ENCODE measurements at places on chromosomes 16 and 17.

DNA sequence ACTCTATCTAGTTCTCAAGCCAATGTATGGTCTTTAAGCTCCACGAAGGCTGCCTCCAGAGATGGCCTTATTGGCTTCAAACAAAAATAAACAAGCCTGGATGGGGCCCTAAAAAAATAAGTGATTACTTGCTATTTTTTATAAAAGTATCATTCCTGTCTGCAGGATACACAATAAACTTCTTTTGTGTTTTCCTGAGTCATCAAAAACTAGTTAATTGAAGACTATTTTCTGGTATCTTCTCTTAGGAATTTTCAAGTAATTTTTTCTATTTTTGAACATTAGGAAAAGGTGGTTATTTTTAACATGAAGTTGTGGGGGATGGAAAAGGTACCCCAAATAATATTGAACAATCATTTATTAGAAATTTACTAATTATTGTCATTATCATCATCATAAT, 213.1 kb upstream of the DYNLRB2 start:
- DNase-seq = no peak

DNA sequence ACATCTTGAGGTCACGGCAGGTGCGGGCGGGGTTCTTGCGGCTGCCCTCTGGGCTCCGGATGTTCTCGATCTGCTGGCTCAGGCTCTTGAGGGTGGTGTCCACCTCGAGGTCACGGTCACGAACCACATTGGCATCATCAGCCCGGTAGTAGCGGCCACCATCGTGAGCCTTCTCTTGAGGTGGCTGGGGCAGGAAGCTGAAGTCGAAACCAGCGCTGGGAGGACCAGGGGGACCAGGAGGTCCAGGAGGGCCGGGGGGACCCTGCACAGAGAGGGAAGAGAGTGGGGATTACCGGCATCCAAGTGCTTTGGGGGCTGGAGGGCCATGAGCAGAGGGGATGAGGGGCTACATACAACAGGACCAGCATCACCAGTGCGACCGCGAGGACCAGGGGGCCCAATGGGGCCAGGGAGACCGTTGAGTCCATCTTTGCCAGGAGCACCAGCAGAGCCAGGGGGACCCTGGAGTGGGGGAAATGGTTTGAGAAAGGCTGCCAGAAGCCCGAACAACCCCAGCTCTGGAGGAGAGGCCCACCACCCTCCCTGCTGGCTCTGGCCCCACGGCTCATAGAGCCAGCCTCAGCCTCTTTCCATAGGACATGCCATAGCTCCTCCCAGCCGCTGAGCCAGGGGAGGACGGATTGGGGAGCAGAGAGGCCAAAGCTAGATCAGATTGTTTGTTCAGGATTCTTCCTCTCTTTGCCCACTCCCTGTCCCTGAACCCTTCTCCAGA, 14.6 kb downstream of the COL1A1 start:
- DNase-seq = no peak

GRCh38 chr16:65739518-65739917, 617.7 kb upstream of the CDH11 start:
- no peak for DNase-seq

DNA sequence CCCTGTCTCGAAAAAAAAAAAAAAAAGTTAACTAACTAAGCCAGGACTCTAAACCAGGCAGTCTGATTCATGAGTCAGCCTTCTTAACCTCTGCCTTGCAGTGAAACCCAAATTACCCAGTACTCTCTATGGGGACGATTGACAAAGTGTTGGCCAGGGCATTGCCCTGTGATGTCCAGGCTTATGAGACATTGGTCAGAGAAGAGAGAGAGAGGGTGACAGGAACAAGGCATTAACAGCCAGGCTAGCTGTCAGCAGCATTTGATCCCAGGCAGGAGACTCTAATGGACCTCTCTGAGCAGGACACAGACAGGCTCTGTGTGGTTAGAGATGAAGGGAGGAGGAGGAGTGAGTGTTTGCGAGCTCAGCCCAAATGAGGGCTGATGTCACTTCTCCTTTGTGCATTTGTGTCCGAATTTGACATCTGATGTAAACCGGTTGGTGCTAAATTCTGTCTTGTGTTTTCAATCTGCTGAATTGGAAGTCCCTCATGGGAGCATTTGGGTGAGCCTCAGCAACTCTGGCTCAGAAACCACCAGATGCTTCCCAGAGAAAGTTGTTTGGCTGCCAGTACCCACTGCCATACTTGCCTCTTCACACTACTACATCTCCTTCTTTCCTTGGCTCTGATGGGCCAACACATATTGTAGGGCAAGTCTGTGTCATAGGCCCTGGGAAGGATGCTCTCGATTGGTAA, 4.3 kb upstream of the MYL4 start:
- no peak for DNase-seq

- DNase-seq = no peak
Measured at GRCh38 chr17:67558740-67559380, 158.9 kb upstream of the NOL11 start.

- DNase-seq = no peak
Measured at GRCh38 chr17:30597776-30598288, 120.6 kb downstream of the GOSR1 start.

GRCh38 chr17:51166987-51167931, 1.0 kb downstream of the NME2 start:
- peak; percentile 18 for DNase-seq

DNA sequence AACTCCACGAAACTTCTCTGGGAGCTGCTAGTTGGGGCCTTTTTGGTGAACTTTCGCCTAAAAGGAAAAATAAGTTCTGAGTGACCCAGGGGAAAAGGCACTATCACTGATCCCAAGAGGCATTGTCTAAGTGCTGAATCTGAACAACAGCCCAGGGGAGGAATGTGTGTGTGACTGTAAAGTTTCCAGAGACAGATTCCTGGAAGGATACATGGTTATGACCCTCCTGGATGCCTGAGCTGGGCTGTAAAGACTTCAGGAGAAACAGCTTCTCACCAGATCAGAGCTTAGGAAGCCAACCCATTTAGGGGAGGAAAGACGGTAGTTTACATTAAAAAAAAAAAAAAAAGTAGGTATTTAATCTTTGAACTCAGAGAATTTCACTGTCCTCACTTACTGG, 20.2 kb downstream of the HIGD1B start:
- DNase-seq = no peak

DNA sequence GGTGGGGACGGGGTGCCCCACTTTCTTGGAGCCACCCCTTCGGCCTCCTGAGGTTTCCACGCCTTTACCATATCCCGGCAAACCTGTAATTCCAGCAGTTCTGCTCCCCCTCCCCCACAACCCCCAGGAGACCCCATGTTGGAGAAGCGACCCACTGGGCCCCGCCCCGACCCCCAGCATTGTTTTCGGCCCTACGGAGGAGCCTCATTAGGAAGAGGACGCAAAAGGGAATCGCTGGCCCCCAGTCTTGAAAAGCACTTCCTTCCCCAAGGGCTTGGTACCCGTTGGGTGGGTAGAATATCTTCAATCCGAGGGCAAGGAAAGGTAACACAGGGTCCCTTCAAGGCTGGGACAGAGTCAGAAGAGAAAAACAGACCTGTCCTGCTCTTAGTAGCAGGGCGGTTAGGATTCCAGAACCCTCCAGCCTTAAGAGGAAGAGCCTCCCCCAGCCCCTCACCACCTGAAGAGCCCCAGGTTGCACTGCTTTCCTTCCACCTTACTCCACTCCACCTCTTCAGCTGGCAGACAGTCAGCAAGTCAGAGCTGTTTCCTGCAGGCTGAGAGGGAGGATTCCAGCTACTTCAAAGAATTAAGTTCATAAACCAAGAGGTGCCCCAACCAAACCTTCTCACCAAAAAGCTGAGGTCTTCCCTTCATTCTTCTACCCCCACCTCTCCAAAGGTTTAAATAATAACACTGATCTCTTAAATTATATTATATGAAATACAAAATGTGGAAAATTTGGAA, 803 bp upstream of the TLCD2 start:
- no peak for DNase-seq

- no peak for DNase-seq
Measured at GRCh38 chr16:26765087-26765486, 301.6 kb upstream of the C16orf82 start.

DNA sequence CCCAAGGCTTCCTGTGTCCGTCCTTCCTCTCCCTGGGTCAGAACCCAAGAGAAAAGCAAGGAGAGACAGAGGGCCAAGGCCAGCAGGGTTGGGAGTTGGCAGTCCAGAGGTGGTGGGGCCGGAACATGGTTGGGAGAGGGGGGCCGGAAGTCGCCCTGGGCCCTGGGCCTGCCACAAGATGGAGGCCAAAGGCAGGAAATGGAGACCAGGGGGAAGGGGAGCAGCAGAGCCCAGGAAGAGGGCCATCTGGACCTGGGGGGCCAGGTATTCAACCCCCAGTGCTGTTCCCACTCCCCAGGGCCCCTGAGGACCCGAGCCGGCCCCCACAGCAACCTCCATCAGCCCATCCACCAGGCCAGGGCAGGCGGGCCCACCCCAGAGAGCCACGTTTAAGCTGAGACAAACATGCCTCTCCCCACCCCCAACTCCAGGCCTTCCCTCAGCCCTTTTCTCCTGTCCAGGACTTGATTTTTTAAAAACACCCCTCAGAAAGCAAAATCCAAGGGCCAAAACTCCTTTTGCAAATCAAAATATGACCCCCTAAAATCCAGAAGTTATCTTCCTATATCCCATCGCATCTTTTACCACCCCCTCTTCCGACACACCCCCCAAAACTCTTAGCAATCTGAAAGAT, 4.4 kb upstream of the BCL6B start:
- DNase-seq = no peak

DNA sequence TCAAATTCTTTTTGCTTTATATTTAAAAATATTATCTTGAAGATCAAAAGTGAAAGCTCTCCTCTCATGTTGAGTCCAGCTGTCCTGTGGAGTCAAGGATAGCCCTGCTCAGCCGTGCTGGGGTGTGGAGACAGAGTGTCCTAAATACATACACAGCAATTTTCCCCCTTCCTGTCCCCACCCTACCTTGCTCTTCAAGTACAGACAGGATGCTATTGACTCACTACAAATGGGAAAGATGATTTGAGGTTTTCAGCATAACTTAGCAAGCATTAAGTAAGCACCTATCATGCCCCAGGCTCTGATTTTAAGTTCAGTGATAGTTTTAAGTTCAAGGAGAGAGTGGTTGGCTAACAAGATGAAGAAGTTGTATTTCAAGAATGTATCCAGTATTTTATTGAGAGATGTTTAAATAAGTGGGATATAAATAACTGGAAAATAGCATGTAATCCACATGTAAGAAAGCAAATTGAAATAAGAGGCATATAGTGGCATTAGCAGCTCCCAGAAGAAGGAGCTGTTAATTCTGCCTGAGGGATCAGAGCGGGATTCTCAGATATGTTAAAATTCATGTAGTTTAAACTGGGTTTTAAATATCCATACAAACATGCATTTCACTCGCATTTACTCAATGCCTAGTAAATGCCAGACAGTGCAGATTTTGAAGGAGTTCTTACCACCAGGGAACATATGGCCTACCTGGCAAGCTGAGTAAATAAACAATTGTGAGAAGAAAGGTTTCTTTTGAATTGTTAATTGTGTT, 183.5 kb upstream of the ANKFN1 start:
- no peak for DNase-seq

DNA sequence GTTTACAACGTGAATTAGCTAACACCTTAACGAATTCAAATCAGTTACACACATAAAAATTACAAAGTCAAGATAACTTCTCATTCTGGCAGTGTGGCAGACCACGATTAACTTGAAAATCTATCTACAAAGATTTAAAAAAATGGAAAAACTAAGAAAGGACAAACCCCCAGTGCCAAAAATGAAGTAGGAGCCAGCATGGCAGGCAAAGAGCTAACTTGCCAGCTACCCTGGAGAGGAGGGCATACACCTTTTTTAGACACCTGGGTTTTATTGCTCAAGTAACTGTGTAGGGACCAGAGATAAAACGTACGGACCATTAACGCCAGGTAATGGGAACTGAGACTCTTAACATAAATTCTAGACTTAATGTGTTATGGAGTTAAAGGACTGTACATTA, 2.5 kb downstream of the TAF15 start:
- no peak for DNase-seq

DNA sequence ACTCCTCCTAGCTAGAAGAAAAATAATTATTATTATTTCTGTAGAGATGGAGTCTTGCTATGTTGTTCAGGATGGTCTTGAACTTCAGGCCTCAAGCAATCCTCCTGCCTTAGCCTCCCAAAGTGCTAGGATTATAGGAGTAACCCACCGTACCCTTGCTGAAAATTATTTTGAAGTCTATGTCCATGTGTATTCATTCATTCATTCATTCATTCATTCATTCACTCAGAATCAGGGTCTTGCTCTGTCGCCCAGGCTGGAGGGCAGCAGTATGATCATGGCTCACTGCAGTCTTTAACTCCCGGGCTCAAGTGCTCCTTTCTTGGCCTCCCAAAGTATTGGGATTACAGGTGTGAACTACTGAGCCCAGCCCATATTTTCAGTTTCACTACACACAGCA, 4.1 kb downstream of the SLC7A6OS start:
- DNase-seq = no peak

GRCh38 chr16:8967132-8967821, 3.6 kb upstream of the USP7 start:
- DNase-seq = no peak

DNA sequence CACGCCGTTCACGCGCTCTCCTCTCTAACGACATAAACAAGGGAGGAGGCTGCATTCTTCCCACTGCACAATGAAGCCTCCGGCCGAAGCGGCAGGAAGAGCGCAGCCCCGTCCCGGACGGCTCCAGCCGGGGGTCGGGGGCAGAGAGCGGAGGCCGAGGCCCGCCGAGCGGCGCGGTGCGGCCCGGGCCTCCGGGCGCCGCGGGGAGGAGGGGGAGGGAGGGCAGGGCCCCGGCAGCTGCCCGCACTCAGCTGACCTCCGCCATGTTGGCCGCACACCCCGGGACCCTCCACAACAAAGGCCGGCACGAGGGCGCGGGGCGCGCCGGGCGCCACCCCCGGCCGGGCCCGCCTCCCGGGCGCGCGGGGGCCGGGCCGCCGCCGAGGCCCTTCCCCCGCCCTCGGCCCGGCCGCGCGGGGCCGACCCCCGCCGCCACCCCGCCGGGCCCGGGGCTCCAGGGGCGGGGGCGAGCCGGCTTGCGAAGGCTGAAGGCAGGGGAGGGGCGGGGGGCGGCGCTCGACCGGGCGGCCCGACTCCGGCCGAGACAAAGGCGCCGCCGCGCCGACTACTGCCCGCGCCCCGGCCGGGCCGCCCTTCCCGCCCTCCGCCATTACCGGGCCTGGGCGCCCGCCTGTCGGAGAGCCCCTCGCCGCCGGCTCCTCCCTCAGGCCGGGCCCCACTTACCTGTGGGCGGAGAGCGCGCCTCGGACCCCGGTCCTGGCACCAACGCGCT, 527 bp downstream of the SIAH1 start:
- DNase-seq = no peak

- no peak for DNase-seq
Measured at GRCh38 chr16:51276336-51276735, 125.3 kb upstream of the SALL1 start.

All from stimulated activated CD8-positive, alpha-beta memory T cell treated with anti-CD3 and anti-CD28 coated beads, Interleukin-4, amount 100 ng/mL, for 1 hour (primary cell).